NCI-H1930 (cell line): ENCODE measurements at places on chromosomes 3 and 15.

GRCh38 chr15:47218295-47218694, 499.0 kb upstream of the SEMA6D start:
- DNase-seq: no peak

DNA sequence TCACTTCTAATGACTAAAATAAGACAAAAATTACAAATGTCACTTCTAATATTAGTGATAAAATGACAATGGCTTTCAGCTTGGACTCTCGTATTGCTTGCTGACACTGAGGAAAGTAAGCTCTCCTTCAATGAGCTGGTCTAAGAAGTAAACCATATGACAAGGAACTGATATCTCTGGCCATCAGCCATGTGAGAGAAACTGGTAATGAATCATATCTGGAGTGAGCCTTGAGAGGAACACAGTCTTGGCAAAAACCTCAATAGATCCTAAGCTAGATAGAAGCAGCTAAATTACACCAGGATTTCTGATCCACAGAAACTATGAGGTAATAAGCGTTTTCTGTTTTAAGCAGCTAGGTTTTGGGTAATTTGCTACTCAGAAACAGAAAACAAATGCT, 1575.1 kb downstream of the OTOL1 start:
- no peak for DNase-seq

DNA sequence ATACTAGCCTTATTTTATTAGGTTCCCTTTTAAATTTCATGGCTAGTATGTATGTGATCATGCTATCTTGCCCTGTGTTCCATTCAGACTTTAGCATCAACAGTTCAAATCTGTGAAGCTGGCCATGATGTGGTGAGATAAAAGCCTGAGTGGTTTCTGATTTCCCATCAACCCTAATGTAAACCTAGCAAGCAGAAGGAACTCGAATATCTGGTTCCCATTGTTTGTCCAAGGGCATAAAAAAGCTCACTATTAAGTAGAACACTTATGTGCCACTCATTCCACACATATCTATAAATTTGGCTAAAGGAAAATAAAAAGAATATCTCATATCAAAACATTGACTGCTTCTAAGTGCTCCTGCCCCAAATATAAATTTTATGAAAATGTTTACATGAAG, 311.7 kb downstream of the CADM2 start:
- DNase-seq: no peak

- no peak for DNase-seq
Measured at GRCh38 chr15:77739591-77740378, 107.1 kb upstream of the LINGO1 start.

DNA sequence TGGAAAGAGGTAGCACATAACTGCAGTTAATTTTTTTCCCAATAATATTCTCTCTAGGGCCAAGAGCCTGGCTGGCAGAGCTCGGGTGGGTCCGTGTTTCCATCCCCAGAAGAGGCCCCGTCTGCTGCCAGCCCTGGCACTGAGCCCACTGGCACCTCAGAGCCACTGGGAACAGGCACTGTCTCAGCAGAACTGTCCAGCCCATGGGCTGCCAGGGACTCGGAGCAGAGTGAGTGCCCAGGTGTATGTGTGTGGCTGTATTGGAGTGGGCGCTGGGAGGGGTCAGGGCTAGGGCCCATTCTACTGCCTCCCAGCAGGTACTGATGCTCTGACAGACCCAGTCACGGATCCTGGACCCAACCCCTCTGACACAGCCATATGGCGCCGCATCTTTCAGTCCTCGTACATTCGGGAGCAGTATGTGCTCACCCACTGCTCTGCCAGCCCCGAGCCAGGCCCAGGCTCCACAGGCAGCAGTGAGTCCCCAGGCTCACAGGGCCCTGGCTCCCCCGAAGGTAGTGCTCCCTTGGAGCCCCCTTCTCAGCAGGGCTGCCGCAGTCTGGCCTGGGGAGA, 8.9 kb downstream of the VWA5B2 start:
- DNase-seq: no peak

DNA sequence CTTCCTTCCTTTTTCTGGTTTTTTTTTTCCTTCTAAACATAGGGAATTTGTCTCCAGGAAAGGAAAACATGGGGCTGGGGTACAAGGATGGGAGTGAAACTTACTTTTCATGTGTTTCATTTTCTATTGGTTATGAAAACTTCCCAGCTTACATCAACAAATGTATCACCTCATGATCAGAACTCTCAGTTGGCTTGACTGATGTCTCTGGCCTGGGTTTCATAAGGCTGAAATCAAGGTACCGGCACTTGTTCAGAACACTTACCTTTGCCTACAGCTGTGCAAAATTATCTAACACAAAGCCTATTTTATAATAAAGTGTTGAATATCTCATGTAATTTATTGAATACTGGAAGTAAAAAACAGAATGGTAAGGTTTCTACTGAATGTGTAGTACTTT, 91.8 kb upstream of the STT3B start:
- DNase-seq: no peak

DNA sequence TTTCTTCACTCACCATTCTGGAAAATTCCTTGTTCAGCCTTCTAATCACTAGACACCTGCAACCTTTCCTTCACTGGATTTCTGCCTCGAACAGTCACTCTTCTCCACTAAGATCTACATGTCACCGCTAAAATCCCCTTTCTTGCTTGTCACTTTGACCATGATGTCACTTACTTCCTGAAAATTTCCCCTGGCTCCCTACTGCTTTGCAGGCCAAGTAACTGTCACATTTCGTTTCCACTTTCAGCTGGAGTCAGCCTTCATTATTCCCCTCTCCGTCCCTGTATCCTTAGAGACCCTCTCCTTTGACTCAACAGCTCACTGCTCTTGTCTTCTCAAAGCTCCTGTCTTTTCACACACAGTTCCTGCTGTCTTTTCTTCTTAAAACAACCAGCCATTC, 15.9 kb downstream of the CHL1 start:
- no peak for DNase-seq

- DNase-seq: no peak
Measured at GRCh38 chr3:21995079-21995607, 244.1 kb upstream of the ZNF385D start.

GRCh38 chr3:54137311-54137710, 15.0 kb downstream of the CACNA2D3 start:
- no peak for DNase-seq

DNA sequence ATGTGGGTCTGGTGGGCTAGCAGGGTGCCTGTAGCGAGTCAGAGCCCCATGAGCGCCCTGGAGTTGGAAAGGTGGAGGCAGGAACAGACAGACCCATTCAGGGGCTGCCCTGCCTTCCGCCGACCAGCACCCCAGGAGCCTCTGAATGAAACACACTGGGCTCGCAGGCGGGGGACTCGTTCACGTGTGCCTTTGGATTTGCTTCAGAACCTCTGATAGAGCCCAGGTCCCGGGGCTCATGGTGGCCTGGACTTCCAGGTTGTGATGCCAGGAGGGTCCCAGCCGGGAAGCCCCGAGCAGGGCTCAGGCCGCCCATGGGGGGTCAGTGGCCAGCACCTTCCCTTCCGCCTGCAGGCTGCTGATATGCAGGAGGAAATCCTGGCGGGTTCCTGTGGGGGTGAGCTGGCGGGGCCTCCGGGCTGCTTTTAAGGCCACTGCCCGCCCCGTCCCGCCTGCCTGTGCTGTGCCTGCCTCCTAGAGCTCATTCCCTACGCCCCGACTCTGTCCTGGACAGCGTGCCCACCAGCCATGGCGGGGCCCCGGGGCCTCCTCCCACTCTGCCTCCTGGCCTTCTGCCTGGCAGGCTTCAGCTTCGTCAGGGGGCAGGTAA, at the start of gene STAB1:
TSS of gene STAB1 (plus strand) at position 453 of the 610 bp plus-strand sequence. CDS start at position 529, 76 bp downstream.
- no peak for DNase-seq

GRCh38 chr3:14877469-14877868, 58.7 kb downstream of the FGD5 start:
- DNase-seq: no peak

DNA sequence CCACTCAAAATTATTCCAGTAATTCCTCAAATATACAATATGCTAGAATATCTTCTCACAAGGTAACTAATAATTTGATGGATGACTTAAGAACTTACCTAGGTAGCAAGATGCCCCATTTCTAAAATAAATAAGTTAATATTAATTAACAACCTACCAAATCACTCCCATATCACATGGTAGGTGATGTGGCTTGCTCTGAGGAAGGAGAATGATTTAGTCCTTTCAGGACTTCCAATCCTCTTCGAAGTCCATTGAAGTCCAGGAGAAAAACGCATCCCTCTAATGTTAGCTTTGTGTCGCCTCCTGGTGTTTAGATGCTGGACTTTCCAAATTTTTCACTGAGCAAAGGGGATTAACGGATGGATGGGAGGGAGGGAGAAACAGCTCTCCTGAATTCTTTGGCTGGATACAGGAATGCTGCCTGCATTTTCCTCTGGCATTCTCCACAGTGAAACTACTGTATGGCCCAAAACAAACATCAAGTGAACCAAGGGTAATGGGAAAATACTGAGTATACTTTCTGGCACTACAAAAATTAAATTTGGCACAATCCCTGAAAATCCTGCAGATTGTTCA, 58.6 kb downstream of the PRICKLE2 start:
- DNase-seq: no peak

- DNase-seq: no peak
Measured at GRCh38 chr3:179236669-179237301, 14.1 kb downstream of the KCNMB3 start.

GRCh38 chr3:141051443-141052200, 475 bp downstream of the SPSB4 start:
- peak; percentile 62 for DNase-seq

- DNase-seq: no peak
Measured at GRCh38 chr3:4376499-4376898, 73.3 kb downstream of the SETMAR start.

GRCh38 chr15:80709542-80709941, 14.4 kb downstream of the ABHD17C start:
- DNase-seq: no peak

GRCh38 chr15:101058735-101059134, 139.6 kb downstream of the LRRK1 start:
- no peak for DNase-seq

GRCh38 chr3:89851974-89852621, 744.7 kb downstream of the EPHA3 start:
- no peak for DNase-seq

- peak; percentile 27 for DNase-seq
Measured at GRCh38 chr3:150238995-150239619, 169.0 kb upstream of the TSC22D2 start.

DNA sequence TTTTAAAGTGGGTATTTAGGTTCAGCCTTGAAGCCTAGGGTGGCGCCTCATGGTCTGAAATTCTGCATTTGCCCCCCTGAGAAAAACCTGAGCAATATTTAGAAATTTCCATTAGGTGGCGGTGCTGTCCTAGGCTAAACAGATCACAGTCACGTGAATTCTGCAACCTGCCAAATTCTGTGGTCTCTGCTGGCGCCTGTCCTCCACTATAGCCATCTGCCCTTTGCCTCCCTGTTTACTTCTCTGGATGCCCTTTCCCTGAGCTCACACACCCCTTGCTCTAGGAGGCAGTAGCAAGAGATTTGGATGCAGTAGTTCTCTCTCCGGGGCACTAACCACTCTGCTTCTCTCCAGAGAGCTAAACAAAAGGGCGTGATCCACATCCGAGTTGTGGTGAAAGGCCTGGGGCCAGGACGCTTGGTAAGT, 9.1 kb downstream of the MRPS11 start:
- peak; percentile 6 for DNase-seq

DNA sequence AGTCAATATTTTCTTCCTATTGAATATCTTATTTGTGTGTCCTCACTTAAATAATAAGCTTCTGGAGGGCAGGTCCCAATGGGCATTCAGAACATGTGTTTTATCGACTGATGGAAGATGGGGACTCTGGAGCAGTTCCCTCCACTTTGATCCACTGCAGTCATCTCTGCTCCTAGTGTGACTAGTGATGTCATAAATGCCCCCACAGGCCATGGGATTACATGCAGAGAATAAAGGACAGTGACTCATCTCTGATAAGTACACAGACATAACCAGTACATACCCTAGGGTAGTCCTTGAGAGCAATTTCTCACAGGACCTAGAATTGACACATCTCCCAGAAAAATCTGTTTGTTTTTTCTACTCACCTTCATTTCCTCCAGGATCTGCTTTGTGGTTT, 49.4 kb upstream of the FMN1 start:
- no peak for DNase-seq

- DNase-seq: no peak
Measured at GRCh38 chr15:59521443-59521842, 83.5 kb downstream of the FAM81A start.

GRCh38 chr3:161510510-161511260, 14.1 kb downstream of the OTOL1 start:
- peak; percentile 7 for DNase-seq
